ENCODE measurements at places on chromosomes 3 and 15.

- DNase-seq: no peak
These were observed 57.3 kb downstream of the TMEM212 start for GRCh38 chr3:171900446-171900845.

GRCh38 chr3:190070622-190071347 is 49.9 kb downstream of the P3H2 start:
- DNase-seq: no peak

- no peak for DNase-seq
These were observed 66.6 kb upstream of the ARL8B start for GRCh38 chr3:5055357-5056110.

DNA sequence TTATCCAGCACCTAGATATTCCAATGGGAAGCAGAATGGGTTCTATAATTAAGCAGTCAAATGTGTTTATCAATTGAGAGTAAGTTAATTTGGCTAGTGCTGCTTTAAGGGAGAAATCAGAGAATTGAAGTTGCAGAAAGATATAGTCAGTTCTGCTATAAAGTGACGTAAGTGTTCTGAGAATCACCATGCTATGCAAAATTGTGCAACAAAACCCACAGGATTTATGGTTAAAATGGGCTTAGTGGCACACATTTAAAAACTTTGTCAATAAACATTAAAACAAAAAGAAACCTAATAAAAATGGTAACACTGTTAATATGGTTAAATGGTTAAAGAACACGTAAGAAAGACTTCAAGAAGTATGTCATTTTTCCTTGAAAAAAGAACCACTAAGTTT is 74.5 kb downstream of the TMEM108 start:
- no peak for DNase-seq

DNA sequence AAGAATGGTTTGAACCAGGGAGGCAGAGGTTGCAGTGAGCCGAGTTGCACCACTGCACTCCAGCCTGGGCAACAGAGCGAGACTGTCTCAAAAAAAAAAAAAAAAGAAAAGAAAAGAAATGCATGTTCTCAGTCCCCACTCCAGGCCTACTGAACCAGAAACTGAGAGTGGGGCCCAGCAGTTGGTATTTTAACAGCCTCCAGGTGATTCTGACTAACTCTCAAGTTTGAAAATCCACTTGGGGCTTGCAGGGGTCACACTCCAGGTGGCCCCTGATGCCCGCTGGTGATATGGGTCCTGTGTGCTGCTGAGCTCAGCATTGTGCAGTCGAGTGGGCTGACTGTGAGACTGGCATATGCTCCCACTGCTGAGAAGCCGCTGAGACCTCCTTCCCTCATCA is 133.7 kb upstream of the C2CD4B start:
- no peak for DNase-seq

GRCh38 chr3:1191026-1191425 is 98.2 kb downstream of the CNTN6 start:
- no peak for DNase-seq

DNA sequence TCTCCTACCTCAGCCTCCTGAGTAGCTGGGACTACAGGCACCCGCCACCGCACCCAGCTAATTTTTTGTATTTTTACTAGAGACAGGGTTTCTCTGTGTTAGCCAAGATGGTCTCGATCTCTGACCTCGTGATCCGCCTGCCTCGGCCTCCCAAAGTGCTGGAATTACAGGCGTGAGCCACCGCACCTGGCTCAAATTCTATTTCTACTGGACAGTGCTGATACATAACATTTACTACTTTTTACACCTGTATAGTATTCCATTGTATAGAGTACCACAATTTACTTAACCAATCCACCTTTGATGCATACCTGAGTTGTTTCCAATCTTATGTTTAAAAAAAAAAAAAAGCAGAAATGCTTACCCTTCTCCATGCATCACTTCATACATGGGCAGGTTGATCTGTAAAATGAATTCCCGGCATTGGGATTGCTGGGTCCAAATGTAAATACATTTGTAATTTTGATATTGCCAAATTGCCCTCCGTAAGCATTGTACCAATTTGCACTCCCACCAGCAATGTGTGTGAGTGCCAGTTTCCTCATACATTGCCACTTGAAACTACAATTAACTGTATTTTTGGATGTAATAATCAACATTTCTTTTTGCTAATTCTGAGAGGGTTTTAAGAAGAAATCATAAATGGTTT is 94.5 kb downstream of the NPTN start:
- DNase-seq: no peak

GRCh38 chr3:122232485-122232884 is 49.0 kb downstream of the CASR start:
- DNase-seq: no peak

- no peak for DNase-seq
These were observed 18.7 kb downstream of the TGM4 start for GRCh38 chr3:44893097-44893496.

GRCh38 chr3:188470508-188471130 is 316.7 kb downstream of the LPP start:
- DNase-seq: no peak

- DNase-seq: no peak
These were observed 89.2 kb downstream of the RBPMS2 start for GRCh38 chr15:64686130-64686735.

- DNase-seq: no peak
These were observed 15.0 kb downstream of the SEMA3G start for GRCh38 chr3:52429779-52430415.

DNA sequence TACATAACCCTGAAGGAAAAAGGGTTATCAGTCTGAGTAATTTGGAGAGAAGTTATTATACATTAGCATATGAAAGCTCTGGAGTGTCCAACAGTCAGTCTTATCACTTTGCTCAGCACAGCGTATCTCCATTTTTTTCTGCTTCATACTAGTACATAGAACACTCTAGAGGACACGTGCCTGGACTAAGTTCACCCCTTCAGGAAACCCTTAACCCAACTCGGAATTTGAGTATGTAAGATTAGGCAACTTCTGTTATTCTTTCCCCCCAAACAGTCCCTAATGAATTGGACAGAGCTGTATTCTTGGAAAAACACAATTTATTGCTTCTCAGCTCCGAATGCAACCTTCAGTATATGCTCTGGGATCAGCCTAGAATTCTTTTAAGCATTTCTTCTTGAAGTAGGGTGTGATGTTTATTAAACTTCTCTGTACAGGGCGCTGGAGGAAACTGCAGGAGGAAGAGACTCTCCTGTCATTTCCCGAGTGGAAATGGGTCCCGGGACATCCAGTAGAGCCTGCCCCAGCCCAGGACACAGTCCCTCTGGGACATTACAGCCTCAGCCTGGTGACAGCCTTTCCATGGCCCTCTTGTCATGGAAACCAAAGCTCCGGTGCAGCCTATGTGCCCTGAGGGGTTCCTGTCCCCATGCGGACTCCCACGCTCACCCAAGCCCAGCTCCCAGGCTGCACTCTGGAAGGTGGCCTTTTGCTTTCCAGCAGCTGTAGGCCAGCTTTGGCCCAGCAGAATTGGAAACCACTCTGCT is 37.3 kb upstream of the CMTM8 start:
- no peak for DNase-seq

GRCh38 chr3:49803465-49804140 is 542 bp downstream of the INKA1 start:
- no peak for DNase-seq

DNA sequence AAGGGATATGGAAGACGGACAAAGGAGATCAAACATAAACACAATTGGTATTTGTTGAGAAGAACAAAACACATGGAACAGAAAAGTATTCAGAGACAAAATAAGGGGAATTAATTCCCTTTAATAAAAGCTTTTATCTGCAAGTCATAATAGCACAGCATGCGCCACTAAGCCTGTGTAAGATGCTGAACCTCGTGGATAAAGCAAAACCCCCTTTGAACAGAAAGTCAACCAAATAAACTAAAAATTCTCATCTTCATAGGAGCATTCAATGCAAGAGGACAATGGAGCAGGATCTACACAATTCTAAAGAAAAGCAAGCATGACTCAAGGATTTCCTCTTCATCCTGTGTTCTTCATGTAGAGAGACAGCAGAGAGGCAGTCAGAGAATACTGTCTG is 274.3 kb upstream of the GOLGA6L4 start:
- DNase-seq: no peak

- DNase-seq: no peak
These were observed 758 bp upstream of the SNX33 start for GRCh38 chr15:75646944-75647364.

DNA sequence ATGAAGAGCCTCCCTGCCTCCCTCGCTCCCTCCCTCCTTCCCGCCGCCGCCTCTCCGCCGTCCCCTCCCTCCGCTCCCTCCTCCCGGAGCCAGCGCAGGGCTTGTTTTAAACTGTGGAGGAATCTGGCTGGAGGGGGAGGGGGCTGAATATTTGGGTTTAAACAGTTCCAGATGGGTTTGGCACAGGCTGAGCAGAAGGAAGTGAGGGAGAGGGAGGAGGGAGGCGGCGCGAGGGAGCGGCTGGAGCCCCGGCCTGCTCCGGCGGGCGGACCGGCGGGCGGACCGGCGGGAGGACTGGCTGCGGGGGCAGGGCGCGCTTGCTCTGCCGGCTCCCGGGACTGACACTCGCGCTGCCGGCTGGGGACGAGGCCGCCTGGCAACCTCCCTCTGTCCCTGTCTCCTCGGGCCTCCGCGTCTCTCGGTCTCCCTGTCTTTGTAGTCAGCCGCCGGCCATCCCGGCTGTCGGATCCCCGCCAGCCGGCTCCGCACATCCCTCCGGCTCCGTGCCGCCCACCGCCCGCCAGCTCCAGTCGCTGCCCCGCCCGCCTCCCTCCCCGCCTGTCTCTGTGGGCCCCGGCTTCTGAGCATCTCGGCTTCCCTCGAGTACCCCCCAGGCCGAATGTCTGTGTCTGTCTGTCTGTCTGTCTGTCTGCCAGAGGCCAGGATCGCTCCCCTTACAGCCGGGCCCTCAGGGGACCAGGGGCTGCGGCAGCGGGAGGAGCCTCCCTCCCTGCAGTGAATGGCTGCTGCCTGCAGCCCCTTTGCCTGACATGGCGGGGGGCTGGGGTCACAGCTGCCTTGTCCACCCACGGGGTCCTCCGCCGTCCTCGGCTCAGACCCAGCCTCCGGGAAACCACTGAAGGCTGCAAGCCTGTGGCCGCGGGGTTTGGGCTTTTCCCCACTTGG is 7.6 kb downstream of the EPHB3 start:
- no peak for DNase-seq

GRCh38 chr3:140420621-140421357 is 257.1 kb upstream of the TRIM42 start:
- no peak for DNase-seq
